ENCODE measurements at places on chromosomes 7 and 10. TPM values are rescaled to one million over a fixed set of nuclear protein-coding genes. Genes with fewer than 3 reads are reported as not detected.

The UNCX gene
- not detected for total RNA-seq

The PALD1 gene
- total RNA-seq, result 0.21 TPM

The CDC14C gene
- total RNA-seq, result not detected

The OR9A2 gene
- total RNA-seq, result not detected

The NODAL gene
- total RNA-seq, result not detected

The ADAM8 gene
- total RNA-seq, result 17.5 TPM
